ENCODE measurements at places on chromosomes 2 and 18.

DNA sequence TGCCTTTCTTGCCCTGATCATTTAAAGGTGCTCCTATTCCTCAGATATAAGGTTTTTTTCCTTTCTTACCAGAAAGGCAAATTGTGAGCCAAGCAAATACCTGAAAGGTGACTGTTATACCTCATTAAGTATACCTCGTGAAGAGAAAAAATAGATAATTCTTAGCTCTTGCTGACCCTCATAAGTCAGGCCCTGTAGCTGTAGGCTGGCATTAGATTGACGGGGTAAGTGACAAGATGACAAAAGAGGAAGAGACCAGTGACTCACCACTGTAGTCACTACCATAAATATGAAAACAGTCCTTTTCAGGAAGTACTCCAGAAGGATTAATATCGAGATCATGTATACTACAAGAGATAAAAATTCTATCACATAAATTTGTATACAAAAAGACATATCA is 104.6 kb downstream of the PTPN4 start:
- DNase-seq = no peak

GRCh38 chr2:225013425-225014365 is 28.6 kb downstream of the DOCK10 start:
- no peak for DNase-seq

DNA sequence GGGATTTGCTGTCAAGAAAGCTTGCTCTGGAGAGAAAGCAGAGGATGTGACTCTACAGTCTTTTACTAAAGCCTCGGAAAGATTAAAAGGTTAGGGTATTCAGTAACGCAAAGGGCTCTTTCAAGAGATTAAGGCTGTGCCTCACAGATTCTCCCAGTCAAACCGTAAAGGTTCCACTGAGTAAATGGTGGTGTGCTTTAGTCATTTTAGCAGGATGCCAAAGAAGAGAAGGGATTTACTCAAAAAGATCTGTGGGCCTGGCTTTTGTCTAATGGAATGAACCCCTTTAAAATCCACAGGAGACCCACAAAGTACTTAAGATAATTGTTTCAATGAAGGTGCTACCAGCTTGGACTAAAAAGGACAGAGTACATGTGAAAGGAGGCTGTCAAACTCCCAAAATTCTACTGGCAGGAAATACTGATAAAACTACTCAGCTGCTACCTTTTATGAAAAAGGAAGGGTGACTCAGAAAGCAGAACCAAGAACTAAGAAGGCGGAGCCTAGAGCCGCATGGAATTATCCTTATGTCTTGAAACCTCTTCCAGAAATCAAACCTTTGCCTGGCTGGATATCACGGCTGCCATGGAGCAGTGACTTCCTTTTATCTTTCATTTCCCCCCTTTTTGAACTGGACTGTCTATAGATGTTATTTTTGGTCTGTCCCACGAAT is 670.2 kb upstream of the ZEB2 start:
- no peak for DNase-seq

GRCh38 chr2:199940373-199940772 is 14.9 kb downstream of the TYW5 start:
- no peak for DNase-seq

GRCh38 chr2:5392658-5393057 is 299.5 kb upstream of the SOX11 start:
- DNase-seq = no peak

DNA sequence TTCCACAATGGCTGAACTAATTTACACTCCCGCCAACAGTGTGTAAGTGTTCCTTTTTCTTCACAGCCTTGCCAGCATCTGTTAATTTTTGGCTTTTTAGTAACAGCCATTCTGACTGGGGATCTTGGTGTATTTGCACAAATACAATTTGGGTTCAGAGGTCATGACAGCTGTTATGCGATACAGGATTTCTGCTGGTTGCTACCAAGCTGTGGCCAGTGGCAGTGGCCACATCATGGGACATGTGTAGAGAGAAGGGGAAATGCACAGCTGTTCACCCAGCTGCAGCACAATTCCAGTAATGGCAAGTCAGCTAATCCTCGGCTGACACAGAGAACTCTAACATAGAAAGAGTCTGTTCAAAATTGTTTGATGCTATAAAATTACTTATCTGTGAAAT is 21.0 kb upstream of the SELENOI start:
- DNase-seq = no peak

GRCh38 chr2:208489687-208490086 is 83.1 kb downstream of the PTH2R start:
- no peak for DNase-seq

Measured in uterus (tissue), 4 donors.